Amniotic epithelial cell (primary cell): ENCODE measurements at places on chromosomes 5 and 9.

GRCh38 chr5:12242950-12243888 is 339.0 kb upstream of the CTNND2 start:
- no peak for DNase-seq

DNA sequence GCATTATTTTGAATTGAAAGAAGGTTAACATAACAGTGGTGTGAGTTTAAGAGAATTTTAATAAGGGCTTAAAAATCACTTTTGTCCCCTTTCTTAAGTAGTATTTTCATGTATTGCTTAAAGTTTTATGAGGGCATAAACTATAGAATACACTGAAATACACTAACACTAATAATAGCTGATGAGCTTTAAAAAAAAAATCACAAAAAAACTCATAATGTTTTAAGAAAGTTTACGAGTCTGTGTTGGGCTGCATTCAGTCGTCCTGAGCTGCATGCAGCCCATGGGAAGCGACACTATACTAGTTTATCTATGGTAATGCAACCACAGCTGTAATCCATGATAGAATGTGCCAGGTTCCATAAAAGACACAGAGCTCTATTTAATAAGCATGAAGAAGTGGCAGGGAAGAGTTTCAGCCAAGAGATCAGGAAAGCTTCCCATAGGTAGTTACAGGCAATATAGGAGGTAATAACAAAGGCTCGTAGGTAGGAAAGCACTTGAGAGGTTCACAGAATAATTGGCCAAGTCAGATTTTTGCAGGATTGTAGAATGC is 4.5 kb downstream of the SREK1IP1 start:
- no peak for DNase-seq

- peak; percentile 99 for DNase-seq
Observed at GRCh38 chr9:69131682-69132081, 42.4 kb upstream of the TJP2 start.

- peak; percentile 96 for DNase-seq
Observed at GRCh38 chr5:160071516-160071915, 47.7 kb downstream of the PWWP2A start.

GRCh38 chr5:91379246-91379913 is 3.7 kb downstream of the ARRDC3 start:
- no peak for DNase-seq

GRCh38 chr9:78765861-78766260 is 468.9 kb downstream of the PSAT1 start:
- DNase-seq: no peak

DNA sequence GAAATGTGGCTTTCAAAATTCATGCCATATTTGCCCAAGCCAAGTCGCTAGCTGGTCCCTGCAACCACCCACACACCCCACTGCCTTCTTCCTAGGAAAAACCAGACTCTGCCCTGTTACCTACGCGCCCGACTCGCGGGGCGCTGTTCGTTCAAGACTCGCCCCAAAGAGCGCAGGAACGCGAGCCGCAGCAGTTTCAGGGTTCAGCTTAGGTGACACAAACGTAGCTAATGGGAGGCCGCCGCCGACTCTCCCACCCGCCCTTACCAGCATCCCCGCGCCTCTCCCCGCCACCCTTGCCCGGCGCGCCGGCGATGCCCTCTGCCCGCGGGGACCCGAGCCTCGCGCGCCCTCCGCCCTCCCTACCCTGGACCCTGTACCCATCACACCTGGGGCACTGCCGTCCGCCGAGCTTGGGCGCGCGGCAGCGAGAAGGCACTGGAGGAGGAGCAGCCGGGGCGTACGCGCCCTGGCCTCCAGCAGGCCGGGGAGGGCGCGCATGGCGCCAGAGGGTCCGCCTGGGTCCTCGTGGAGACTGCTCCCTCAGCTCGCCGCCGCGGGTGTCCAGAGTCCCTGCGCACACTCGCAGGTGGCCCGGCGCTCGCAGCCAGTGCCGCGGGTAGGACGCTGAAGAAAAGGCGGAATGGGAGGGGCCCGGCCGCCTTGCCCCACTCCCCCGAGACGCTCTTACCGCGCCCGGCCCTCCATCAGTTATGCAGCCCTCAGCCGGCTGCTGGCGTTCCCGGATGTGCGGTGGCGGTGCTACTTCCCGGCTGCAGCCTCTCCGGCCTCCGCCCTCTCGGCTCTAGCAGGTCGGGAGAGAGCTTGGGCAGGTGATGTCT is at the start of gene EMB:
Gene EMB, minus strand, starts transcription at position 638 of the 842 bp plus-strand sequence. Its CDS starts 137 bp downstream, at position 501.
- DNase-seq: no peak

DNA sequence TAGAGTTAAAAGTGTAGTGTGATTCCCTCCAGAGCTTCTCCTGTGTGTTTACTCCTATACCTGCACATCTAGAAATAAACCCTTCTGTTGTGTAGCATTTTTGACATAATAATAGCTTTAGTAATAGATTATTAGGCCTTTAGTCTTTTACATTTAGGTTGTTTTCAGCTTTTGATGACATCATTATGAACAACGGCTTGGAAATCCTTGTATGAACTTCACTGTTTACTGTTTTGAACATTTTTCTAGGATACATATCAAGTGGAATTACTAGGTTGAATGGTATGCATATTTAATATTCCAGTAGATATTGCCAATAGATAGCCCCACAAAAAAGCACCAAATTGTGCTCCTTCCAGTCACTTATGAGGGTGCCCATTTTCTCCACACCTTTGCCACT is 174.0 kb downstream of the ARHGAP26 start:
- DNase-seq: peak; percentile 16

DNA sequence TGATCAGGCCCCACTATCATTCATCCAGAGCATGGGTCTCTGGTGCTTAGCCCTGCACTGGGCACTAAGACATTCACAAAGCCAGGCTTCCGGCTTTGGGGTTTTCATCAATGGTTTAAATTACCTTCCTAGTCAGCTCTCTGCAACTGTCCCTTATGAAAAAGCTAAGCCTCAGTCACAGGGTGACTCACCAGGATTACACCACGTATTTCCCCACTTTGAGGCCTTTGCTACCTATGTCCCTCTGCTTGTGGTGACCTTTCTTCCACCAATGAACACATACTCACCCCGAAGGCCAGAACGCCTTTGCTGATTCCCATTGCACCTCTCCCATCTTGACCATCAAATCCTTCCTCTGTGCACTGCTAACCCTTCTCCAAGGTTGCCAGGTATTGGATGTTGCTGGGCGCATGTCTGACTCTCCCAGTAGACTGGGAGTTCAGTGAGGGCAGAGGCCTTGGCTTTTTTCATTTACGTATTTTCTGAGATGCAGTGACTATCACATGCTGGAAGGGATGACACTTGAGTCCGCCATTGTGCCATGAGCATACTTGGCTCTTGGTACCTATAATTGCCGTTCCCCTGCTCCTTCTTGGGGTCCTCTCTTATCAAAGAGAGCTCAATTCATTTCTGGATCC is 58.7 kb upstream of the TNFSF8 start:
- peak; percentile 23 for DNase-seq

GRCh38 chr5:129664336-129664937 is 83.5 kb upstream of the MINAR2 start:
- peak; percentile 53 for DNase-seq

- no peak for DNase-seq
Observed at GRCh38 chr9:137128862-137129455, 10.0 kb upstream of the GRIN1 start.

- DNase-seq: peak; percentile 54
Observed at GRCh38 chr5:138603249-138603920, 28.2 kb upstream of the HSPA9 start.

- no peak for DNase-seq
Observed at GRCh38 chr5:167594061-167594435, 697.4 kb upstream of the WWC1 start.

DNA sequence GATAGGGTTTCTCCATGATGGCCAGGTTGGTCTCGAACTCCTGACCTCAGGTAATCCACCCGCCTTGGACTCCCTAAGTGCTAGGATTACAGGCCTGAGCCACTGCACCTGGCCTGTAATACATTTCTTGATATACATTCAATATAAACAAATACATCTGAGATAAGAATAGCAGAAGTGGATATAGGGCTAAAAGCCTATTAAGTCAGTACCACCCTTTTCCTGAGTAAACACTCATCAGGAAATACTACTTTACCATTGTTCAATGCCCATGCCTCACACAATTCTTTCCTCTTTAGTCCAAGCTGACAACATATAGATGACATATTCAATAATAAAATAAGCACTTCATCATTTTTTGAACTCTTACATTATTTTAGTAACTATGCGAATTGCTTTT is 64.8 kb downstream of the MRPS27 start:
- no peak for DNase-seq

GRCh38 chr5:1052076-1052475 is 43.5 kb downstream of the NKD2 start:
- DNase-seq: no peak

DNA sequence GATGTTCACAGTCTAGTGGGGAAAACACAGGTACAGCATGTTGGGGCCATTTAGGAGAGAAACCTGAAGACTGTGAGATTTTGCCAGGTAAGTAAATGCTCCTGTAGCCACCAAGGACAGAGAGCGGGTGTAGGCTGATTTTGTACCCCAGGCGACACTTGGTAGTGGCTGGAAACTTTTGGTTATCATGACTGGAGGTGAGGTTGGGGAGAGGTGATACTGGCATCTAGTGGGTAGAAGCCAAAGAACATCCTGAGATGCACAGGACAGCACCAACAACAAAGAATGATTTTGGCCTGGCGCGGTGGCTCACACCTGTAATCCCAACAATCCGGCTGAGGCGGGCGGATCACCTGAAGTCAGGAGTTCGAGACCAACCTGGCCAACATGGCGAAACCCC is 38.8 kb upstream of the PWWP2A start:
- DNase-seq: no peak

DNA sequence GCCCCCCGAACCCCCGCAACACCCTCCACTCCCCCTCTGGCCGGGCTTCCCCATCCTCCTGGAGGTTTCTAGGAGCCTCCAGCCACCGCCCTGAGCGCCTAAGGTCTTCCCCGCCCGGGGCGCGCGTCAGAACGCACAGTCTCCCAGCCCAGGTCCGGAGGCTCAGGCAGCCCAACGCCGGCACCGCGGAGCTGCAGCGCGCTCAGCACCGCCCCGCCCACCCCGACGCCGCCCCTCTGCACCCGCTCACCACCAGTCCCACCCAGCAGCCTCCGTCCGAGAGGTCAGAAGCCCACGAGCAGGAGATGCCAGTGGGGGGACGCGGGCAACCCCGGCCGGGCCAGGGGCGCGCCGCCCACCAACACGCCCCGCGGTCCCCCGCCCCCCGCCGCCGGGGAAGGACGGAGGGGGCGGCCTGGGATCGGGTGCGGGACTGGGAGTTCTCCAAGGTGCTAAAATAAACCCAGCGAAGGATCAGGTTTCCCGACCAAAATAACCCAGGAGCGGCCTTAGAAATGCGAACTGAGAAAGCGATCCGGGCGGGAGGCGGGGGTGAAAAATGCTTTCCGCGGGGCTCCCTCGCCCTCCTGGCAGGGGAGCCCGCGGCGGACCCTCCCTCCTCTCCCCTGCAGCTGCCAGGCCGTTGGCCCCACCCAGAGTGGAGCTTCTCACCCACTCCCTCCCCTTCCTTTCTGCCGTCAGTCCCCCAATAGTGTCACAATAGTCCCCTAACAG is 6.5 kb upstream of the FAM78A start:
- peak; percentile 9 for DNase-seq

DNA sequence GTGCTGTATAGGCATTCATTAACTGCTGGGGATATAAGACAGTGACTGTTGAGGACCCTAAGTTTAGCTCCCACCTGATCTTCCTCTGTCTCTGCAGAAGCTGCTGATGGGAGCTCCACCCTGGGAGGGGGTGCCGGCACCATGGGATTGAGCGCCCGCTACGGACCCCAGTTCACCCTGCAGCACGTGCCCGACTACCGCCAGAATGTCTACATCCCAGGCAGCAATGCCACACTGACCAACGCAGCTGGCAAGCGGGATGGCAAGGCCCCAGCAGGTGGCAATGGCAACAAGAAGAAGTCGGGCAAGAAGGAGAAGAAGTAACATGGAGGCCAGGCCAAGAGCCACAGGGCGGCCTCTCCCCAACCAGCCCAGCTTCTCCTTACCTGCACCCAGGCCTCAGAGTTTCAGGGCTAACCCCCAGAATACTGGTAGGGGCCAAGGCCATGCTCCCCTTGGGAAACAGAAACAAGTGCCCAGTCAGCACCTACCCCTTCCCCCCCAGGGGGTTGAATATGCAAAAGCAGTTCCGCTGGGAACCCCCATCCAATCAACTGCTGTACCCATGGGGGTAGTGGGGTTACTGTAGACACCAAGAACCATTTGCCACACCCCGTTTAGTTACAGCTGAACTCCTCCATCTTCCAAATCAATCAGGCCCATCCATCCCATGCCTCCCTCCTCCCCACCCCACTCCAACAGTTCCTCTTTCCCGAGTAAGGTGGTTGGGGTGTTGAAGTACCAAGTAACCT is 22.1 kb downstream of the PCDHGC5 start:
- no peak for DNase-seq

DNA sequence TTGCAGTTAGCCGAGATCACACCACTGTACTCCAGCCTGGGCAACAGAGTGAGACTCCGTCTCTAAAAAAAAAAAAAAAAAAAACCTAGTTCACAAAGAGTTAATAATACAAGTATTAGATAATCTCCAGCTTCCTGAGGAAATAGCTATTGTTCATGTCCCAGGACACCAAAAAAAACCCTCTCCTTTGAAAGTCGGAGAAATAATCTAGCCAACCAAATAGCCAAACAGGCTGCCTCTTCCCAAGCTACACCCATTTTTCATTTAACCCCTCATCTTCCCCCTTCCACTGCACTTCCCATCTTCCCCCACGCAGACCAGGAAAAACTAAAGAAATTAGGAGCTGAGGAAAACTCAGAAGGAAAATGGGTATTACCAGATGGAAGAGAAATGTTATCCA is 23.6 kb downstream of the CNOT8 start:
- DNase-seq: no peak

DNA sequence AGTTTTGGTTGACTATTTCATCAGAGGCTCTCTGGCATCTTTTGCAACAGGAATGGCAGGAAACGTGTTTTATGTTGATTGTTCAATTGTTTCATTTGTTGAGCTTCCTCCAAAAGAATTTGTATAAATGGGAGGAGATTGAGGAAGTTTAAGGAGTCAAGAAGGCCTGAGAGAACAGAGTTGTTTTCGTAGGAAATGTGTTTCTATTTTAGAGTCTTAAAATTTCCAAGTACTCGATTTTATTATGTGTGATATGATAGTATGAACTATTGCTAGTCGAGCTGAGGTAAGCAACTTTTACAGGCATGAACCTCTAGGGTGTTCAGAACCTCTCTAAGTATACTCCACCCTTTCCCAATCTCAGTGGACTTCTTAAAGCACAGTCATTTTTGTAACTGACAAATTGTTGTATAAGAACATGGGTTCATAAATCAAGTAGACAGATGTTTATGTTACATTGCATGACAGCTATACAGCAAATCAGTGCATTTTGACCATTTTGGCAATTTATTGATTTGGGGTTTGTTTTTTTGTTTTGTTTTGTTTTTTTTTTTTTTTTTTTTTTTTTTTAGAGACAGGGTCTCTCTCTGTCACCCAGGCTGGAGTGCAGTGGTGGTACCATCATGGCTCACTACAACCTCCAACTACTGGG is 47.4 kb downstream of the POLK start:
- no peak for DNase-seq
